NCI-H2081 treated with DMSO at 0.1 percent for 48 hours (cell line): ENCODE measurements at places on chromosomes 4 and X.
A peak's percentile ranks its signal among the peaks of the same experiment; 100 is the strongest.

DNA sequence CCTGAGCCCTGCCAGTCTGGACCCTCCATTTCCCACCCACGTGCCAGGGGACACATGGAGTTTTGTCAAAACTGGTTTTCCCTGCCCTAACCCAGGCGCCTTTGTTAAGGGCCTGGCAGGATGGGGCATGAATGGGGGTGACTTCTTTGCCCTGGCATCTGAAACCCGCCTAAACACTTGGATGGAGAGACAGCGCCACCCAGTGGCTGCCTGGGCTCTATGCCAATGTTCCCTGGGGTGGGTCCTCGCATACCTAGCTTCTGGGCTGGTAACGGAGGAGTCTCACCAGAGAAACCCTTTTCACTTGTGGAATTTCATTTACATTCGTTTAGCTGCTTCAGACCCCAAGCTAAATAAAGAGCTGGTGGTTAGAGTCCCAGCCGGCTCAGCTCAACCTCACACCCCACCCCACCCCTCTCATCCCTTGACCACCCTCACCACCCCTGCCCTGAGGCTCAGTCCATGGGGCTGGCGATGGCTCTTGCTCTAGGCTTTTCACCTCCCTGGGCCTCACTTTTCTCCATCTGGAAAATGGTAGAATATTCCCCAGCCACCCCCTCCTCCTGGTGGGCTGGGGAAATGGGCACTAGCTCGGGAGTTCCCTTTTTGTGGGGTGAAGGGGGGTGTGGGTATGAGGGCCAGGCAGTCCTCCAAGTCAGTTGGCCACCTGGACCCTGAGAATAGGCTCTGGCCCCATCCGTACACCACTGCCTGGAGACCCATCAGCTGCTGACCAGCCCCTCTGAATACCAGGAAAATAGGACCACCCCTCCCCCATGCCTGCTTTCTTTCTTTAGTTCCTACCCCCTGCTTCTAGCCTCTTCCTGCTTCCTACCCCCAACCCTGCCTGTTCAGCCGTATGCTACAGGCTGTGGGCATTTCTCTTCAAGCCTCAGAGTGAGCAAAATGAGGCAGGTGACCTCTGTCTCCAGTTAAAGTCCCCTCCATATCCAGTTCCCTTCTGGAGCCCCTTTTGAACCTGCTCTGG is 57.1 kb upstream of the PJA1 start:
- peak; percentile 1 for DNase-seq

- no peak for DNase-seq
Observed at GRCh38 chrX:96985046-96985445, 101.3 kb downstream of the RPA4 start.

DNA sequence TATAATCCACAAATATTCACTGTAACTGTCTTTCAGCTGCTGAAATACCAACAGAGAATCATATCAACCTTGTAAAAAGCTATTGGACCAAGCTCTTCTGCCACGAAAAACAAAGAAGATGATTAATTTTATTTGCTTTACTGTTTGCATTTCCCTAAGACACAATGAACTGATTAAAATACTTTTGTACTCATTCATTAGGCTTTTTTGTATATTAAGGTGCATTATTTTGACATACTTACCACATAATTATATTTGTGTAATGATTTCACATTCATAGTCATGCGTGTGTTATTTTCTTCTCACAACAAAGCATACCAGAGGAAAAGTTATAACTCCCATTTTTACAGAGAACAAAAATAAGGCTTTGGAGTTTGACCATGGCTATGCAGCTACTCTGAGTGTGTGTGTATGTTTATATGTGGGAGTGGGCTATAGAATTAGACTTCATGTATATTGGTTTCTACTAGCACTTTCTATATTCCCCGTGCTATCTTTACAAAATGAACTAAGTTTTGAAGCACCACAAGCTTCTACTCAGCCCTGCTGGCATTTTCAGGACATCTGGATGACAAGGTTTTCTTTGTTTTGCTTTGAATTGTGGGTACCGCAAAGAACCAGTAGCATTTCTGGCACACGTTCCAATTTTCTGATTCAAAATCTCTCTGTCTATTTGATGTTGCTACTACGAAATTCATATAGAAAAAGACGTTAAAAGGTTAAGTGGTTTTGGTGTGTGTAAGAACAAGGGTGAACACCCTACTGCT is 11.0 kb upstream of the FGF5 start:
- DNase-seq, result no peak

- no peak for DNase-seq
Observed at GRCh38 chr4:123299212-123299691, 97.3 kb upstream of the SPRY1 start.

DNA sequence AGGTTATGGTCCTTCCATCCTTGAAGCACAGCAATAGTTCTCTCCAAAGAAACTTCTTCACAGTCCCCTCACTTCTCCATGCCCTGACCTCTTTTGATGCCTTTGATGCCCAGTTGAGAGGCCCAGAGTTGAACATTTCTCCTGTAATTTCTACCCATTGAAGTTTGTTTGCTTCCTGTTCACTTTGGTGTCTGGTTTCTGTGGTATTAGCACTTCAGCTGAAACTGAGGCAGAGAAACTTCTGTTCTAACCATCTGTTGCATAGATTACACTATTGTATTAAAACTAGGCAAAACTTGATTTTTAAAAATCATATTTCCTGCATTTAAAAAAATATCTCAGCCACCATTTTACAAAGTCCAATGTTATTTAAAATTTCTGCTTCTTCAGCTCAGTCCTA is 89.8 kb upstream of the ADGRG2 start:
- no peak for DNase-seq

DNA sequence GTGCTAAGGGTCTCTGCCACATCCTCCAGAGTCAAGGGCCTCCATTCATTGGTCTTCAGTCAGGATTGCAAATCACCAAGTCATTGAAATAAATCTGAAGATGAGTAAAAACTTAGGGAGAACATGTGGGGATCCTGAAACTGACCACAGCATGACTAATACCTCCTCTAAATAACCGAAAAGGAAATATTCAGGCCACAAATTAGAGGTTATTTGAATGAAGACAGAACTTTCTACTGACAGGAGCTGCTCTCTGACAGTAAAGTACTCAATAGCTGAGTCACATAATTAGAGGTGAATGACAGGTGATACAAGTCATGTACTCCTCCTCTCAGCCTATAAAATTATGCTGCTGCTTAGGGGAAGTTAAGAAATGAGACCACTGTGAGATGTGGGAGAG is 240.2 kb upstream of the F9 start:
- no peak for DNase-seq

- DNase-seq, result no peak
Observed at GRCh38 chr4:24228692-24229091, 338.8 kb upstream of the PPARGC1A start.

GRCh38 chr4:140947506-140947905 is 185.8 kb downstream of the RNF150 start:
- DNase-seq, result no peak
